ENCODE measurements at places on chromosomes 5 and 9. TPM values are rescaled to one million over a fixed set of nuclear protein-coding genes. Genes with fewer than 3 reads are reported as not detected.

ADGRD2 gene
- not detected for total RNA-seq

BTNL9 gene
- not detected for total RNA-seq

SLC25A25 gene
- 11.7 TPM for total RNA-seq

FOXD4L6 gene
- total RNA-seq = 0.20 TPM

ZFP2 gene
- not detected for total RNA-seq

SLC22A4 gene
- 4.2 TPM for total RNA-seq

CAMK2A gene
- total RNA-seq = 0.13 TPM

FGF18 gene
- 1.1 TPM for total RNA-seq

CYLC2 gene
- not detected for total RNA-seq

DNA sequence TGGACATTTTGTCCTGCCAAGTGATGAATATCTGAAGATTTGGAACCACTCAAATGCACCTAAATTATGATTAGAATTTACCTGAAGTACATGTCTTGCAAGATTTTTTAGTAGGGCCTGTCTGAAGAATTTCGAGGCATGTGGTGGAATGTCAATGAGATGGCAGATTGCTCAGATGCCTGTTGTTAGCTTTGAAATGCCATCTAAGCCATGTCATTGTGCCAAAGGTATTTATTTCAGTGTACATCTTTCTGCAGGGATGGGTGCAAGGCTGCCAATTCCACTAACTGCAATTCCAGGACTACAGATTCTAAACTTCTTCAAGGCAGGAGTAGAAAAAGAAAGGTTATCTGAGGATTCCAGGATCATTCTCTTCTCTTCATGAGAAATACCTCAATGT lies 9.1 kb upstream of the GNAQ start:
- peak overlapping the region; percentile 26 for H3K27ac ChIP-seq
- H3K4me3 ChIP-seq = no peak overlapping the region
- H3K27me3 ChIP-seq = no peaks in the 10 kb centered on the region

DNA sequence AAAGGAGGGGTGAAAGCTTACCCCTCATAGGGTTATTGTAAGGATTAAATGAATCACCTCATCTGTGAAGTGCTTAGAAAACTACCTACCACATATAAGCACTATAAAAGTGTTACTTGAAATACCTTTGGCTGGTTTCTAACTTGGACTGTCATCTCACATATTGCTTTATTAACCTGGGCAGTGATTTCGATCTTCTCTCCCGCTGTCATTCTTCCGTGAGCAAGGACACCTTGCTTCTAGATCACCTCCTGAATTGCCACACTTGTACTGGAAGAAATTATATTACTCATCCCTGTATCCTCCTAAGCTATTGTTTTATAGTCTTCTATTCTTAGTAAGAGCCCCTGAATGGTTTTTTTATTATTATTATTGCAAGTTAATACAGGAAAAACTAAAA lies 34.0 kb upstream of the GRAMD2B start:
- no peaks in the 10 kb centered on the region for H3K27me3 ChIP-seq
- no peak for DNase-seq
- no peak overlapping the region for H3K4me3 ChIP-seq
- H3K4me1 ChIP-seq = peaks cover 34% of the 10 kb centered on the region
- no peak overlapping the region for H3K27ac ChIP-seq

- H3K27me3 ChIP-seq = peaks cover 13% of the 10 kb centered on the region
- no peak overlapping the region for H3K4me3 ChIP-seq
- H3K4me1 ChIP-seq = no peaks in the 10 kb centered on the region
- no peak overlapping the region for H3K27ac ChIP-seq
Observed at GRCh38 chr9:117411547-117411946, 3.3 kb downstream of the ASTN2 start.

GRCh38 chr9:95171001-95171400 lies 146.5 kb downstream of the FANCC start:
- 0 out of 2 replicates have a peak, but pooled peaks cover 10% of the 10 kb centered on the region for H3K4me1 ChIP-seq
- no peaks in the 10 kb centered on the region for H3K36me3 ChIP-seq
- H3K27me3 ChIP-seq = no peaks in the 10 kb centered on the region
- no peak for DNase-seq
- H3K4me3 ChIP-seq = no peak overlapping the region

- DNase-seq = no peak
- H3K27ac ChIP-seq = no peak overlapping the region
- no peak overlapping the region for H3K4me3 ChIP-seq
- no peaks in the 10 kb centered on the region for H3K27me3 ChIP-seq
Observed at GRCh38 chr9:107478805-107479204, 10.8 kb downstream of the KLF4 start.

GRCh38 chr9:35364817-35365585 lies 124.9 kb upstream of the RUSC2 start:
- no peak for DNase-seq
- no peaks in the 10 kb centered on the region for H3K27me3 ChIP-seq
- H3K36me3 ChIP-seq = no peaks in the 10 kb centered on the region
- H3K4me3 ChIP-seq = no peak overlapping the region
- H3K4me1 ChIP-seq = no peaks in the 10 kb centered on the region

- H3K36me3 ChIP-seq = no peaks in the 10 kb centered on the region
- no peak for DNase-seq
- H3K27ac ChIP-seq = no peak overlapping the region
- no peaks in the 10 kb centered on the region for H3K4me1 ChIP-seq
Observed at GRCh38 chr5:168120401-168121137, 170.9 kb upstream of the WWC1 start.

GRCh38 chr5:118060833-118061232 lies 927.5 kb downstream of the DTWD2 start:
- no peak overlapping the region for H3K27ac ChIP-seq
- no peak overlapping the region for H3K4me3 ChIP-seq
- H3K36me3 ChIP-seq = no peaks in the 10 kb centered on the region
- no peaks in the 10 kb centered on the region for H3K27me3 ChIP-seq
- no peaks in the 10 kb centered on the region for H3K4me1 ChIP-seq

DNA sequence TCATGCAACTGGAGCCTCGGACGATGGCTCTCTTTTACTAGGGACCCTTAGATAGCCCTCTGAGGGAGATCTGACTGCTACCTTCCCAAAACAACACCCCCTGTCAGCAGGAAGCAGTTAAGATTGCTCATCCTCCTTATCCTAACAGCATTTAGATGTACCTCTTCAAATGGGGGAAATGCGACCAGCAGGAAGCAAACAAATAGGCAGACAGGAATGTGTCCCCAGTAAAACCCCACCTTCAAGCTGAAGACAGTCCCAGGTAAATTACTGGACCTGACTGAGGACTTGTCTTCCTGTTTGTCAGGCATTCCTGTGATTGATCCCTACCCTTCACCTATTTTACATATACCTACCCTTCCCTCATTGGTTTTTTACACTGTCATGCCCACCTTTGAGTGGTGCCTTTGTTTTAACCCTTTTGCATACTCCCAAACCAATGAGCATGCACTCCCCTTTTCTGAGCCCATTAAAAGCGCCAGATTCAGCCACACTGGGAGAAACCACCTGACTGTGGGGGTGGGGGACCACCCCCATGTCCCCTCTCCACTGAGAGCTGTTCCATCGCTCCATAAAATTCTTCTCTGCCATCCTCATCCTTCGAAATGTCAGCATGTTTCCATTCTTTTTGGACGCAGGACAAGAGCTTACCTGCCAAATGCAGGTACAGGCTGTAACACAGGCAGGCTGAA lies 954.0 kb upstream of the CDH6 start:
- H3K27me3 ChIP-seq = no peaks in the 10 kb centered on the region

DNA sequence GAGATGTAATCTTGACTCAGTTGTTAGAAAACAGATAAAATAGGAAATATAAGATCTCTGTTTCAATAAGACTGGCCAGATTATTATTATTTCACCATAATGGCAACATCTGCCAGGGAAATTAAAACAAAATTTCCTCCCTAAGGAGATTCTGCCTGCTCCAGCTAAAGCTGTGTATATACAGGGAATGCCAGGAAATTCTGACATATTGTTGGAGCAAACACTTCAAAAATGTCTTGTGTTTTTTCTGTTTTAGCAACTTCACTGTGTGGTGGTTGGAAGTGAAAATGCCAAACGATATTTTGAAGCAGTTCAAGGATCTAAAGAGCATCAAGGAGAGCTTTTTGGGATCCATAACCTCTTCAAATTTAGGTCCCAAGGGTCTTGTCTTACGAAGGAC lies 90.8 kb downstream of the ERCC6L2 start:
- H3K27ac ChIP-seq = no peak overlapping the region
- H3K4me1 ChIP-seq = no peaks in the 10 kb centered on the region
- H3K4me3 ChIP-seq = no peak overlapping the region
- no peaks in the 10 kb centered on the region for H3K36me3 ChIP-seq

DNA sequence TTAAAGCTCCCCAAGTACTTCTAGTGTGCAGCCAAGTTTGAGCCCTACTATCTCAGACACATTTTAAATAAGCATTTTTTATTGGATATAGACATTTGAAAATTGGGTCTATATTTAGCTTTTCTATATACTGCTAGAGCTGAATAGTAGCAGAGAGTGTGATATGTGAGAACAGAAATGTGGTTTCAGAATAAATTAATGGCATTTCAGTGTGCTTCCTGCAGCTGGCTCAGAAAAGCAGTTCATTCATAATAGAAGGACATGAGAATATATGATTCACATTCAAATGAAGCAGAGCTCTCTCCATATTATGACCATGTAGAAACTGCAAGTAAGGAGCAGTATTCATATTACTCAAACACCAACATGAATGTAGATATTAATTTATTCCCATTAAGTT lies 464.0 kb downstream of the PTPRD start:
- no peak for DNase-seq
- H3K27ac ChIP-seq = no peak overlapping the region
- no peak overlapping the region for H3K4me3 ChIP-seq
- H3K27me3 ChIP-seq = no peaks in the 10 kb centered on the region
- H3K36me3 ChIP-seq = no peaks in the 10 kb centered on the region
- H3K4me1 ChIP-seq = no peaks in the 10 kb centered on the region

GRCh38 chr5:51734677-51735076 lies 351.4 kb downstream of the ISL1 start:
- no peaks in the 10 kb centered on the region for H3K27me3 ChIP-seq
- H3K36me3 ChIP-seq = no peaks in the 10 kb centered on the region
- no peaks in the 10 kb centered on the region for H3K4me1 ChIP-seq
- no peak for DNase-seq

DNA sequence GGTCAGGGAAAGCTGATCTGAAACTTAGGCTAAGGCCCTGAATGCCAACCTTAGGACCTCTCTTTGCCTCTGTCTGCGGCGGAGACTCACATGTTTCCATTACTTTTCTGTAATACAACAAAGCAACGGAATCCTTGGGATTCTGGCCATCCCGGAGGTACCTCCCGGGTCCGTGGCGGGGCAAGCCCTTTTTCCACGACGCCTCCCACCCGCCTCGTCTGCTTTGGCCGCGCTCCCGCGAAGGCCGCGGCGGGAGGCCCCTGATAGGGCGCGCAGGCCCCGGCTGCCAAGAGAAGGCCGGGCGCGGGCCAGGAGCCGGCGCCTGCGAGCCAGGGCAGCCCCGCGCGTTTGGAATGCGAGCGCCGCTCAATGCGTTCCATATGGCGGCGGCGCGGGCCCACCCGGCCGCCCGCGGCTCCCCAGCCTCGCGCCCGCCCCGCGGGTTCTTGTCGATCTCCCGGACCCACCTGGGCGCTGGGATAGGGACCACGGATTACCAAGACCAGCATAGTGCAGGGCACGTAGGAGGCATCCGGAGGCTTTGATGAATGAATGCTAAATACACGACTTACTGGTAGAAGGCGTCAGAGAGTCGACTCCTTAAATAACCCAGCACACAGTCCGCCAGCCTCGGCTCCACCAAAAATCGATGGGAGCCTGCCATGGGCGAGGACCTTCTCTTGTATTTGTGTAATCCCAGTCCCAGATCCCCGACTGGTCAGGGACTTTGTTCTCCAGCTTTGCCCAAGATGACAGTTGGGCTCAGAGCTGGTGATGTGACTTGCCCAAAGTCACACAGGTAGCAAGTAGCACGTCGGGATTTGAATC lies 17.5 kb upstream of the PHF19 start:
- H3K4me1 ChIP-seq = peaks cover 10% of the 10 kb centered on the region
- no peaks in the 10 kb centered on the region for H3K27me3 ChIP-seq
- no peak for DNase-seq
- H3K27ac ChIP-seq = no peak overlapping the region
- H3K36me3 ChIP-seq = no peaks in the 10 kb centered on the region

DNA sequence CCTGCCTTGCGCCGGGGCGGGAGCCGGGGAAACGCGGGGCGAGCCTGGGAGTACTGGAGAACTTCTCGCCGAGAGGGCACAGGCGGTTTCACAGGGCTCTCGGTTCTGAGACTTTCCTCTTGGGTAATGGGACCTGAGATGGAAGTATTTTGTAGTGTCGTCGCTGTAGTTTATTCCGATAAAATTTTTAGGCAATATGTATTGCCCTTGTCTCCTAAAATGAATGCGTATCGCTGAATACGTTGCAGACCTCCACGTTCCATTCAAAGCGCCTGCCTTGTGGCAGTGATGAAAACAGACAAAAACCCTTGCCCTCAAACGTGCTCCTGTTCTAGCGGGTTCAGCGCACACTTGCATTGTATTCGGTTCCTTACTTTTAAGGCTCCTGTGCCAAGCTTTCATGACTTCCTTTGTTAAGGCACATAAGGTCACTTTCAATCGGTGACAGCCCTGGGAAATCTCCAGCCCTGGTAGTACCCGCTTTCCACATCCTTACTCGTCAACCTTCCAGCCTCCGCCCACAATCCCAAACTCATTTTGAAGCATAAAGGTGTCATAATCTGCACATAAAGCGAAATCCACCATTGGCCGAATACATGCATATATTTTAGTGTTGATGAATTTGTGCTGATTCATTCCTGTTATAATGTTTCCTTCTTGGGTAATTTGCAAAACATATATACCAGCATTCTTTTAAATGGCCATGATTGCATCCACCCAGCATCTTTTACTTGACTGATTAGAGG lies 694 bp downstream of the RMI1 start:
- peak overlapping the region; percentile 98 for H3K4me3 ChIP-seq
- peak overlapping the region; percentile 94 for H3K27ac ChIP-seq

- no peak overlapping the region for H3K27ac ChIP-seq
- H3K4me3 ChIP-seq = no peak overlapping the region
- no peak for DNase-seq
- H3K27me3 ChIP-seq = peaks cover 15% of the 10 kb centered on the region
- no peaks in the 10 kb centered on the region for H3K4me1 ChIP-seq
Observed at GRCh38 chr5:167850911-167851310, 440.5 kb upstream of the WWC1 start.

- H3K4me3 ChIP-seq = no peak overlapping the region
- no peak for DNase-seq
Observed at GRCh38 chr5:35161652-35162273, 68.5 kb downstream of the PRLR start.

DNA sequence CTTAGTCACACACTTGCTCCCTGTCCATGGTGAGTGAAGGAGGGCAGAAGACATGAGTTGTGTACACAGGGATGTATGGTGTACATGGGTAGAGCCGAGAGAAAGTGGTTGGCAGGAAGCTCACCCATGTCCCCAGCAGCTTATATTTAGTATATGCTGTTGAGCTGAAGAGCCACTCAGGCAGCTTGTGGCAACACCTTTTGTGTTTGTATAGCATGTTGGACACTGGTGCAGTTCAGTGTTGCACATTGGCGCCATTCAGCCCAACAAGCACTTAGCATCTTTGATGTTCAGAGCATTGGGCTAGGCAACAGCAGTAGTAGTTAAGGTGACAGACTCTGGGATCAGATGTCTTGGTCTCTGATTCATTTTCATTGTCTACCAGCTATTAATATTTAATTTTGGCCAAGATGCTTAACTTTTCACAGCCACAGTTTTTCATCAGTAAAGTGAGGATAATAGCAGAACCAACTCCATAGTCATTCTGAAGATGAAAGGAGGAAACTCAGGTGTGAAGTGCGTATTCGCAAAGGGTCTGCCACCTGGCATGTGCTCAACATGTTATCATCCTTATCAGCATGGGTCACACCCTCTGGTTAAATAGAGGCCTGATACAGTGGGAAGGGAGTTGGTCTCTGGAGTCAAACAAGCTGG lies 184.8 kb downstream of the NR3C1 start:
- H3K27ac ChIP-seq = no peak overlapping the region
- H3K36me3 ChIP-seq = no peaks in the 10 kb centered on the region
- no peaks in the 10 kb centered on the region for H3K4me1 ChIP-seq
- H3K27me3 ChIP-seq = no peaks in the 10 kb centered on the region
